ENCODE measurements at places on chromosomes 1 and 21.
A peak's percentile ranks its signal among the peaks of the same experiment; 100 is the strongest.

- DNase-seq, result no peak
Observed at GRCh38 chr1:7705048-7705907, 65.8 kb upstream of the VAMP3 start.

GRCh38 chr21:46436621-46437020, 22.1 kb upstream of the DIP2A start:
- DNase-seq, result no peak

DNA sequence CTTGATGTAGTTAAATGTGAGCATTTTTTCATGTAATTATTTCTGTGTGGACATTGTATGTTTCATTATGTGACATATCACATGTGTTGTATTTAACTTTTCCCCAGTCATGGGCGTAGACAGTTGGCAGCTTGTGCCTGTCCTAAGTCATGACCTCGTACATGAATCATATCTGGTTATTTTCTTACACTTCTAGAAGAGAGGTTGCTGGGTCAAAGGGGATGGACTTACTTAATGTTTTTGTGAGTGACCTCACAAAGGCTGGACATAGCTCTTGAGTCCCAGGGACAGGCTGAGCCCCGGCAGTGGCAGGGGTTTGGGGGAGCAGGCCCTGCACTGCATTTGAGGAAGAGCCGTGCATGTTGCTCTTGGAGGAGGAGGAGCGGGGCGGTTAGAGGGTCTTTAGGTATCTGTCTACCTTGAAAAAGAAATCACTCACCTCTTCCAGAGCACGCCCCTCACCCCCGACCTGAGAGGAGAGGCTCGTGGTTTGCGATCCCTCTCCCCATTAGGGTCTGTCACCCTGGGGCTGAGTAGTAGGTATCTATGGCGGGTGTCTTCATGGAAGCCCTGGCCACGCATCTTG, 16.4 kb downstream of the IFNGR2 start:
- no peak for DNase-seq

DNA sequence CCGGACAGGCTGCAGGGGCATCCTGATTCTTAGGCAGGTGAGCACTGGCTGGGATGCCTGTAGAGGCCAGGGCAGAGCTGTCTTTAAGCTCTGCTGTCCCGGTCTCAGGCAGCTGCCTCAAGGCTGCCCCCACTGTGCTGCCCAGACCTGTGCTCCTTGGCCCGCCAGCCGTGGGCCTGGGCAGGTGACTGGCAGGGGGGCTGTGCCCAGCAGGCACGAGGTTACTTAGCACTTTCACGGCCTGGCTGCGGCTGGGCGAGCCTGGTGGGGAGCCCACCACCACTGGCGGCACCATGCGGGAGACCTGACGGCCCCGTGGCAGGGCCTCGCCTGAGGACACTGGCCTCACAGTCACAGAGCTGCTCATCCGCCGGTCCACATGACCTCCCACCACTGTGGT, 8.2 kb downstream of the CRYBG2 start:
- no peak for DNase-seq

- DNase-seq, result no peak
Observed at GRCh38 chr21:31727181-31727580, 4.7 kb downstream of the SCAF4 start.

DNA sequence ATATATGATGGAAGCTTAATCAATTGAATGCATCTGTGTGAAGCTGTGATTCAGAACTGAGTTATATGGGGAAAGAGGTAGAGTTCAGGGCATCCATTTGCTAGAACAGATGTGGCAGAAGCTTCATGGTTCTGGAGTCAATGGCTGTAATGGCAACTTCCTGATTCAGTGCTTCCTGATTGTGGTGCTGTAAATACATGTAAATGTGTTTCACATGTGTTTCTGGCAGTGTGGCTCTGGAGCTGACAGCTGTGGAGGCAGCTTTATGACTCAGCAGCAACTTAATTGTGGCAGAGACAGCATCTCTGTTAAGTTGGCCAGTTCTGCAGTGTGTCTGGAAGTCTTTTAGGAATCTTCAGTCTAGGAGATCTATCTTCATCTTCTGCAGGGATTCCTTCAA, 226.6 kb upstream of the ZRANB2 start:
- DNase-seq, result peak; percentile 70

DNA sequence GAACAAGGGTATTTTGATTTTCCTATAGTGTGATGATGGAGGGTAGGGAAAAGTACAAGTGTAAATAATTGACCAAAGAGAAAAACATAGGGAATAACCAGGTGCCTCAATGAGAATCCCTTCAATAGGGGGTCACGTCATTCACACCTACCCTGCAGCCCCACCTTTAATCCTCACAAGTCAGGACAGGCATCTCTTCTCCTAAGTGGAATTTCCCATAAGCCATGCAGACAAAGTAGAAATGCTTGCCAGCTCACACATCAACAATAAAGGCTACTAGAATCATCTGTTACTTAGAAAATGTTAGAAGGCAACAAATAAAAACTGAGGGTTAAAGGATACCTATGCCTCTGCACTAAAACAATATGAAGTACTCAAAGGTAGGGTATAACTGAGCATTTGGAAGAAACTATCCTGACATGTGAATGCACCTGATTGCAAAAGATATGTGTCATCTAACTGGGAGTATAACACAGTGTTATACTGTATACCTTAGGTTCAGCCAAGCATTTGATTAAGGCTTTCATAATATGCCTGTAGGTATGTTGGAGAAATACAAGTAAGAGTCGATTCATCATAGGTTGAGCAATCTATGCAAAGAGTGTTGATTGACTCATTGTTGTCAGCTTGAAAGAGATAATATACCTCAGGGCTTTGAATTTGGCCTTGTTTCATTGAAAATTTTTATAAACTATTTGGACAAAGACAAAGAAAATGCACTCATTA, 32.4 kb upstream of the ATP1A1 start:
- DNase-seq, result no peak
